HFF-Myc (cell line): ENCODE measurements at places on chromosomes 4 and X.
A peak's percentile ranks its signal among the peaks of the same experiment; 100 is the strongest.

DNA sequence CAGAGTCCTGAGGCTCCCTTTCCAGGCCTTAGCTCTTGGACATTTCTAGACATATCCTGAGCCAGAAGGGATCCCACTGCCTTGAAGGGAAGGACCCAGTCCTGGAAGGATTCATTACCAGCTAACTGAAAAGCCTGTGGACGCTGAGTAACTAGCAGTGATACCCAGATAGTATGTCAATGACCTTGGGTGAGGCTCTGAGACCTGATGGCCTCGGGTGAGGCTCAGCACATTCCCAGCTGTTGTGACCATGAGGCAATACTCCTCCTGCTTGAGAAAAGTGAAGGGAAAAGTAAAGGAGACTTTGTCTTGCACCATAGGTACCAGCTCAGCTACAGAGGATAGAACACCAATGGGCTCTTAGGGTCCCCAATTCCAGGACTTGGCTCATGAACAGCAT is 268.1 kb downstream of the DKK2 start:
- no peak for DNase-seq

GRCh38 chrX:19695884-19696283 is 180.6 kb upstream of the MAP3K15 start:
- no peak for DNase-seq

DNA sequence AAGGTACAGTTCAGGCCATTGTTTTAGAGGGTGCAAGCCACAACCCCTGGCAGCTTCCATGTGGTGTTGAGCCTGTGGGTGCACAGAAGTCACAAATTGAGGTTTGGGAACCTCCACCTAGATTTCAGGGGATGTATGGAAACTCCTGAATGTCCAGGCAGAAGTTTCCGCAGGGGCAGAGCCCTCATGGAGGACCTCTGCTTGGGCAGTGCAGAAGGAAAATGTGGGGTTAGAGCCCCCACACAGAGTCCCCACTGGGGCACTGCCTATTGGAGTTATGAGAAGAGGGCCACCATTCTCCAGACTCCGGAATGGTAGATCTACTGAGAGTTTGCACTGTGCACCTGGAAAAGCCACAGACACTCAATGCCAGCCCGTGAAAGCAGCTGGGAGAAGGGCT is 242.0 kb upstream of the ACTRT1 start:
- no peak for DNase-seq

- DNase-seq: no peak
These were observed 158.9 kb upstream of the MAD2L1 start for GRCh38 chr4:120225527-120225926.

DNA sequence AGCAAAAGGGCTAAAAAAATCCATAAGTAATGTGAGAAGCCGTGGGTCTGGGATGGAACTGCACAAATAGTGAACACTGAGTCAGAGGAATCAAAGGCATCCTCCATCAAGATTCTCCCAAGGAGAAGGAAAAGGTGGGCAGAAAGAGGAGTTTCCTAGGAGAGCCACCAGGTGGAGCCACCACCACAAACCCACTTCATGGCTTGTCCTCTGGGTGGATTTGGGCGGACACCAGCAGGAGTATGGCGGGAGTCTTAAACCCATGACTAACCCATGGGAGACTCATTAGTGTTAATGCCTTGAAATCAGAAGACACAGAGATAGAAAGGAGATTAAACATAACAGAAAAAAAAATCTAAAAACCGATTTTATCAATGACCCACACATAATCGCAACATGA is 147.7 kb downstream of the SH3KBP1 start:
- peak; percentile 41 for DNase-seq

DNA sequence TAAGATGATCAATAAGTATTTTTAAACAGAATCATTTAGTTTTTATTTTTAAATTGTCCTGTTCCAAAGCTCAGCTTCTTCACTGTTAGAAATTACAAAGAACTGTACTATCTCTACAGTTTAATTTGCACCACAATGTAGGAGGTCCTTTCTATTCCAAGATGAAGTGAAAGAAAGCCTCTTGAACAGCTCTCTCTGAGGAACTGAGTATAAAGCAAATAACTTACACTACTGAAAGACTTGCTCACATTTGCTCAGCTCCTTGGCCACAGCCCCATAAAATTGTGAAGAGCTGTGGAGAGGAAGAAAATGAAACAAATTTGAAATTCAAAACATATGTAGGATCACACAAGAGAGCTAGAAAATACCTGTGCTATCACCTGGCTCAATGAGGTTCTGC is 68.6 kb downstream of the ENPEP start:
- DNase-seq: no peak

DNA sequence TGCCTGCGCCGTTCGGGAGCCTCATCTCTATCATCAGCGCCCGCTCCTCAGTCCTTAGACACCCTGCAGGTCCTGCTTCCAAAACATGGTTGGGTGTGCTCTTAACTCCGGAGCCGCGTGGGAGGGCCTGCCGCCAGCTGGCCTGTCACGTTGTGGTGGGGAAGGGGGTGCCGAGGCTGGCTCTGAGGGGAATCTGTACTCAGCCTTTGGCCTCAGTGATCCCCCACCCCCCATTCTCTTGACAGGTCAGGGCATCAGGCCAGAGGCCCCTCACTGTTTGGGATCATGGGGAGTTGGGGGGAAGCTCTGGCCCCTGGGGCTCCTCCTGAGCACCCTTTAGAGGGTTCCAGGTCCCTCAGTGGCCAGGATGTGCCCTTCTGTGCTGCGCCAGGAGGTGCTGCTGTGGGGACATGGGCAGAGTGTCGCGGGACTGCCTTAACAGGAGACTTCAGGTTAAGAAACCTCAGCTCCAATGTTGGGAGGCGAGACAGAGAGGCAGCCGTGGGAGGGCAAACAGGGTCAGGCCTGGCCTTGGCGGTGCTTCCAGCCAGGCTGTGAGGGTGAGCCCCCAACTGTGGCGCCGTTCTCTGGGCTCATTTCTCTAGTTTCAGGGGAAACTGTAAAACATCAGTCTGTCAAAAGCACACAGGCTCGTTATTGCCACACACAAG is 33.5 kb downstream of the TRMT44 start:
- no peak for DNase-seq

- DNase-seq: no peak
These were observed 1.3 kb upstream of the TIGD2 start for GRCh38 chr4:89109841-89110540.

- DNase-seq: no peak
These were observed 25.5 kb downstream of the CDKN2AIP start for GRCh38 chr4:183469936-183470335.

DNA sequence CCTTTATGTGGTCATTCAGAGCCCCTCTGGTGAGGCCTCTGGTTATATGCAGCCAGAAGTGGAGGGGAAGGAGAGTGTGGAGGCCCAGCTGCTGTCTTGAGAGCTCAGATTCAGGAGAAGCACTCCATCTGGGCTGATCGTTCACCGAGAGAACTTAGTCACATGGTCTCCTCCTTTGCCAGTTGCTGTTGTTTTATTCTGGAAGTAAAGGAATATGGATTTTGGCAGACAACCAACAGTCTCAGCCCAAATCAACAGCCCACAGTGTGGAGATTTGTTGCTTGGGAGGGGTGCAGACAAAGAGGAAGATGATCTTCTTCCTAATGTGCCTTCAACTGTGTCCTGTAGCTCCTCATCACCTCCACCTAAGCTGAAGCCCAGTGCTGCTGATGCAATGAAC is 355.4 kb downstream of the ANK2 start:
- DNase-seq: no peak

DNA sequence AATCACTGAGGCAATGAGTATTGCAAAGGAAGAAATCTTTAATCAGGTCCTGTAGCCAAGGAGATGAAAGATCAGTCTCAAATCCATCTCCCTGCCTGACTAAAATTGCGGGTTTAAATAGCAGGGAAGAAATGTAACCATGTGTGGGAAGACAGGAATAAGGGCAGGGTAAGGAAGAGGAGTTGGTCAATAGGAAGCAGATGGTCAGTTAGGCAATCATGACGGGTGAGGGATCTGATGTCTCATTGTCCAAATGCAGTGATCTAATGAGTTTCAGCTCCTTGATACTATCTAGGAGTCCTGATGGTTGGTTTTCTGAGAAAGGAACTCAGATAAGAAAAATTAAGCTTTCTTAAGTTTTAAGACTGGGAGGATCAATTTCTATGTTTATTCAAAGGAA is 200.8 kb downstream of the SPATA18 start:
- no peak for DNase-seq

- no peak for DNase-seq
These were observed 161.1 kb downstream of the PCDH19 start for GRCh38 chrX:100248885-100249493.

DNA sequence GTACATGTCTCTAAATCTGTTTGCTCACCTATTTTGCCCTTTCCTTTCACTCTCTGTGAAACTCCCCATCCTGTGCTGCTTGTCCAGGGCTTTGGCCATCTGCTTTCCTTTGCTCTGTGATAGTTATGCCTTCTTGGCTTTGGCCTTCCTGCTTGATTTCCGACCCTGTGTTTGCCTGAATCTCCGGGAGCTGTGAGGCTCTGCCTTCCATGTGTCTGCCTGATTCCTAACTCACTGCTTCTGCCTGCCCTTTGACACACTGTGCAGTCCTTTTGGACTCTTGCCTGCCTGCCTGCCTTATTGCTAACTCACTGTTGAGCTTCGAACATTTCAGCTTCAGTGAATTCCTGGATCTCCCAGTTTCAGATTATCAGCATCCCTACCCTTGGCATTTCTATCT is 143.1 kb downstream of the C4orf33 start:
- DNase-seq: no peak

- no peak for DNase-seq
These were observed 870.2 kb downstream of the C4orf33 start for GRCh38 chr4:129966175-129966574.

DNA sequence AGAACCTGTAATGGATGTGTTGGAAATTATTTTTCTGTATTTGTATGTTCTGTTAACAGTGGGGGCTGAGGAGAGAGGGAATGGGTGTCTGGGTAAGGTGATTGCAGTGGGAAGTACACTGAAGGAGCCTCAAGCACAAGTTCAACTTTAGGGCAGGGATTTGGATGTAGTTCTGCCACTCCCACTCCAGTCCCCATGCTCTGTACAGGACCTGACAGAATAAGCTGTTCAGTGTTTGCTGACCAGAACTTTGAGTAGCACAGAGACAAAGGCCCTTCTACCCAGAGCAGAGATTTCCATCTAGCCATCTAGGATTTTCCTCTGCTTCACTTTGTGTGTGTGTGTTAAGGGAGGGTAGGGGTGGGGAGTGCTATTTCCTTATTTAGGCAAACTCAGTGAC is 49.2 kb downstream of the VSIG4 start:
- no peak for DNase-seq

GRCh38 chrX:14228611-14229010 is 198.9 kb upstream of the GEMIN8 start:
- DNase-seq: no peak

DNA sequence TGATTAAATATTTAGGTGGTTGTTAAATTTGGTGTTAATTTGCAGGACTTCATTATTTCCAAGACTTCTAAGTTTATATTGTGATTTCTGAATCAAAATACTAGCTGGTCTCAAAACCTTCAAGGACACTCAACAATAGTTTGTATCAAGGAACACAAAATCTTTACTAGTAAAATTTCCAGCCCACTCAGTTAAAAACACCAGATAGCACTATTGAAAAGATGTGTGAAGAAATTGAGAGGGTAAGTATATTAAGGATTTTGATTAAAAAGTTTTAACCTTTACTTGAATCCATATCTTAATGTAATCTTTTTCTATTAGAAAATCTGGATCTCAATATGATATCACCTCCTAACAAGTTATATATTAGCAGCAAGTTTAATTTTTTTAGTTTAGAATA is 89.3 kb upstream of the UGT8 start:
- no peak for DNase-seq

- no peak for DNase-seq
These were observed 102.8 kb downstream of the C4orf51 start for GRCh38 chr4:145782756-145783155.

DNA sequence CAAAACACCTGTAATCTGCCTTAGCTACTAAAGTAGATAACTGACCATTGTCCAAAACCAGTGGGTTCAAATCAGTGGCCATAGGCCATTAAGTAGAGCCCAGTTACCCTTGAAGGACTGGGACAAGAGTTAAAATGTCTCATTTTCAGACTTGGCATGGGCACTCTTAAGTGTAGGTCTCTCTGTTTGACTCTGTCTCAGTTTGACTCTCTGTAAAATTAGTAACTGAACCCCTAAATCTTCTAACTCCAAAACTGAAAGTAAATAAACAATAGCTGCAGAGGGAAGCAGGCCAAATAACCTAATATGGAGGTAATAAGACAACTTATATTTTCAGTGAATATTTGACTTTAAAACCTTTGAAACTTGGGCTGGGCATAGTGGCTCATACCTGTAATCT is 89.1 kb downstream of the SLC16A2 start:
- no peak for DNase-seq

GRCh38 chr4:253936-254756 is 51.1 kb downstream of the ZNF732 start:
- DNase-seq: no peak

GRCh38 chrX:50877310-50877709 is 33.2 kb upstream of the BMP15 start:
- peak; percentile 0 for DNase-seq

DNA sequence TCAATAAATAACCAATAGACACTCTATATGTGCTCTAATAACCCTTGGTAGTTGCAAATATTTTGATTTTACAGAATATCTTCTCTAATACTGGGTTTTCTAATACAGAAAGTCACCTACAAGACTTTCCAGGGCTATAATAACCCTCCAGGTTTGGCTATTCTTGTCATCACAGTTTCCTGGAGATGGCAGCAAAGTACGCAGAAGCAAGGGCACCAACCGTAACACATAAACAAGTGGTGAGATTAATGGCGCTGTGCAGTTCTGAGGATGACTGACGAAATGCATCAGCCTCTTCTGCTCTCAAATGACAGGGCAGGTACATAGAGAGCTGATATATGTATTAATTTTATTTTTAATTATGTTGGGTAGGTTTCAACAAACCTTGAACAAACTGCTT is 122.4 kb downstream of the C4orf33 start:
- no peak for DNase-seq

GRCh38 chr4:99960648-99961047 is 10.6 kb upstream of the H2AZ1 start:
- no peak for DNase-seq

- no peak for DNase-seq
These were observed 11.4 kb downstream of the ASIC5 start for GRCh38 chr4:155854582-155855226.

GRCh38 chr4:14180983-14181601 is 553.6 kb upstream of the BOD1L1 start:
- no peak for DNase-seq

GRCh38 chr4:1825326-1825725 is 30.6 kb downstream of the LETM1 start:
- no peak for DNase-seq

DNA sequence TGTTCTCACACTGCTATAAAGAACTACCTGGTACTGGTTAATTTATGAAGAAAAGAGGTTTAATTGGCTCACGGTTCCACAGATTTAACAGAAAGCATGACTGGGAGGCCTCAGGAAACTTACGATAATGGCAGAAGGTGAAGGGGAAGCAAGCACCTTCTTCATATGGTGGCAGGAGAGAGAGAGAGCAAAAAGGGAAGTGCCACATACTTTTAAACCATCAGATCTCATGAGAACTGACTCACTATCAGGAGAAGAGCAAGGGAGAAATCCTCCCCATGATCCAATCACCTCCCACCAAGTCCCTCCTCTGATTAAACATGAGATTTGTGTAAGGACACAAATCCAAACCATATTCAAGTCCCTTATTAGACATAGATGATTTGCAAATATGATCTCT is 12.3 kb upstream of the RAP2C start:
- no peak for DNase-seq
